ENCODE measurements at places on chromosomes 6 and 20.

DNA sequence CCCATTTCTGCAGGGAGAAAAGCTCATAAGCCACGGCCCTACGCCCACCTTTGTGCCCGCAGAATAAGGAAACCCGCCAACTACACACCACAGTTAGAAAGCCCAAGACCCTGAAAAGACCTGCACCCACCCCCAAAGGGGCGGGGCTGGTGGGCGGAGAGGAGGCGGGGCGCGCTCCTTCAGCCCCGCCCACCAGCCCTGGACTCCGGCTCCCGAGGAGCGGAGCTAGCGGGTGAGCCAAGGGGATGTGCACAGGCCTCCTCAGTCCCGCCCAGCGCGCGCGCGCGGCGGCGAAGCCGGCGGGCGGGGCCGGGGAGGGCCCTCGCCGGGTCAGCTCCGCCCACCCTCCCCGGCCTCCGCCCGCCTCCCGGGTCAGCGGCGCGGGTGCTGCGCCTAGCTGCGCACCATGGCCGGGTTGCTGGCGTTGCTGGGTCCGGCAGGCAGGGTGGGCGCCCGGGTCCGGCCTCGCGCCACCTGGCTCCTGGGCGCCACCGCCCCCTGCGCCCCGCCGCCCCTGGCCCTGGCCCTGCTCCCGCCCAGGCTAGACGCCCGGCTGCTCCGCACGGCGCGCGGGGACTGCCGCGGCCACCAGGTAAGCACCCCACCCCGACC, at the start of gene FAM210B:
TSS of gene FAM210B (plus strand) at position 375 of the 612 bp plus-strand sequence. CDS start at position 407, 32 bp downstream.
- peak; percentile 92 for DNase-seq

DNA sequence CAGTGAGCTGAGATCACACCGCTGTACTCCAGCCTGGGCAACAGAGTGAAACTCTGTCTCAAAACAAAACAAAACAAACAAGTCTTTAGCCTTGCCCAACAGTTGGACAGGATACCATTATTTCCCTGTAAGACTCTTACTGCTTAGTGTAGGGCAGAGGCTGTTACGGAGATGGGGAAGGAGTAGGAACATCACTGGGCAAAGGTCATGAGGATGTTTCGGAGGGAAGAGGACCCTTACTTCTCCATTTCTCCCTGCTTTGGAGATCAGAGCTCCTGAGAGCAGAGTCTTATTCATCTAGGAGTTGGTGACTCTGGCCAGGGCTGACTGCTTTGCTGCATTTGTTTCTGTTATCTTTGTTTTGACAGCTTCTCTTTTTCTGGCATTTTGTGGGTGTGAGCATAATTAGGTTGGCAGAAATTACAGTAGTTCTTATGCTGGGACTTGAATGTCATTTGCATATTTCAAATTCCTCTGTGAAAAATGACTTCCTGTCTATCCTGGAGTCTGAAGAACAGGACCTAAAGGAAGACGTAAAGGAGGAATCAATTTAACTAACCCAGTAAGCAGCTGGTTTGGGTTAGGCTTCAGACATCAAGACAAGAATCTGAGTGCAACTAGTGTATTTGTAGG, 89.0 kb downstream of the CDS2 start:
- no peak for DNase-seq

DNA sequence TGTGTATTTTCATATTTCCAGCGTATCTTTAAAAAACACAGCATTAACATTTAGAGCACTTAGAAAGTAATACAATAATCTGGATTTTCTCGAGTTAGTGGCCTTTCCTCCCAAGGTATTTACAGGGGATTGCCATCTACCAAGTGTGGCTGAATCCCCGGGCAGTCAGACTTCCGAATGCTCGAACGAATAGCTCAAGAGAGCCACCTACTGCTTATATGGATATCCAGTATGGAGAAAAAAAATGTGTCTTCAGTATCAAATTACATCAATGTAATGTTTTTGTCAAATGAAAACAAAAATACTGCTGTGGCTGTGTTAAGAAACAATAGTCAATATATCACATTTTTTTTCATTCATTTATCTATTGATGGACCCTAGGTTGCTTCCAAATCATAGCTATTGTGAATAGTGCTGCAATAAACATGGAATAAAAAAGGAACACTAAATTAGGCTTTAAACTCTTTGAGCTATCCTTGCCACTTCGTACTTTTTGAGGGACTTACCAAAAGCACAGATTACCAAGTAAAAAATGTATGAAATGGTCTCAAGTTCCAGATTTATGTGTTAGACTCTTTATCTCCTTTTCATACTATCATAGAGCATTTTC, 654.5 kb upstream of the PTCHD4 start:
- DNase-seq: peak; percentile 40

DNA sequence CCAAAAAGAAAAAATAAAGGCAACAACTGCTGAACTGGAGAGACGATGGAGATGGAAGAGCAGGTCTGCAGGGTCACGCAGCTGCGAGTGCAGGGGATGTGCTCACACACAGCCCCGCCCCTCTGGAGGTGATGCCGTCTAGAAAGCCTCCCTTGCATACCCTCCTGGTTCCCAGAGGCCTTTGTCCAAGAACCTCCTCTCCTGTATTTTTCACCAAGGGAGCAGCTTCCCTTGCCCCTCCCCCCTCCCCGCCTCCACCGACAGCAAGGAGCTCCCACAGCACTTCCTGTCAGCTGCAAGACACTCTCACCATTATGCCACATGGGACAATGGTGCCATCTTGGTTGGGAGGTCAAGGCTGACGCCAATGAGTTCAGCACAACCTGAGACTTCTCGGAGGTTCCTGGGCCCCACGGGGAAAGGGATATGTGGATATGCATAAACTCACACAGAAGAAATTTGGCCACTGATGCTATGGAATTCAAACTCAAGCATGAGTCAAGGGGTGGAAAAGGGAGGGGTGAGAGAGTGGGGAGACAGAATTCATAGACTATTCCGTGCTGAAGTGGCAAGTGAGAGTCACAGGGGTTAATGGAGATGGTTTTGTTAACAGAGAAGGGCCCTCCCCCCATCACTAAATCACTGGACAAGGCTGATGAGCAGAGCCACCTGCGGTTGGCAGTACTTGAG, 132.9 kb downstream of the SCML4 start:
- DNase-seq: peak; percentile 77

DNA sequence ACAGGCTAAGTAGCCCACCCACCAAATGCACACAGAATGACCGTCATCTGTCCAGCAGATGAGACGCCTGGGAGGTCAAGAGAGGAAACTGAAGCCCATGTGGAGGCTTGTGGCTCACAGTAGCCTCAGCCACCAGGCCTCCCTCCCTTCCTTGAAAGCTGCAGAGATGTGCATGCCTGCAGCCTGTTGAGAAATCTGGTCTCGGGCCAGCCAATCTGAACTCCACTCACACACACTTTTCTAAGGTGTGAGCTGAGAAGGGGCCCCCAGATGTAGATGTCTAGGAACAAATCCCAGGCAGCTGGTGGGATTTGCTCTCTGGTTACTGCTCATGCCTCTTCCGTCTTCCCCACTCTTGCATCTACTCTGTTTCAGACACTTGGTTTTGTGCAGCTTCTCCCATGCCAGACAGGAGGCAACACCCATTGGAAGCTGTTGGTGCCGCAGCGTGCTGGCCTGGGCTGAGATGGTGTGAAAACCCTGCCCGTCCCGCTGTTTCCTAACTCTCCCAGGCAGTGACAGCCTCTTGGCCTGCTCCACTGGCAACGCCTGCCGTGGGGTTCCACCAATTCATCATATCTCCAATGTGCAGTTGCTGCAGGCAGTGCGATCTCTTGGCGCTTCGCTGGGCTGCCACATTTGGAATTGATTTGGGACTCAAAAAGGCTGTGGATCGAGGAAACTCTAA, 24.1 kb upstream of the PAX1 start:
- DNase-seq: peak; percentile 67

DNA sequence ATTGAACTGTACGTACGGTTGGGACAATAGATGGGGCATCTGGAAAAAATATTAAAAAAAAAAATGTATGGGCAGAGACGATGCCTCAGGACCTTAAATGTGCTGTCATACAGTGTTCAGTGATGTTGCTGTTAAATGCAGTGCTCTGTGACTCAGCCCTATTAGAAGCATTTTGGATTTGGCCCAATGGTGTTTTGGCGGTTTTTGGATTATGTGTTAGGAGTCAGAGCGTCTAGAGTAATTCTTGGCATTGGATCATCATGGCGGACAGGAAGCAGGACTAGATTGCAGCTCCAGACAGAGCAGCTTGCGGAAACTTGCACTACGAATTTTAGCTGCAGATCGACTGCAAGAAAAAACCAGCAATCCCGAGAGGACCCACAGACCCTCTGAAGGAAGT, 280.0 kb downstream of the SOX4 start:
- DNase-seq: peak; percentile 78

GRCh38 chr6:139364302-139364981, 10.0 kb downstream of the CITED2 start:
- DNase-seq: no peak

GRCh38 chr6:137581019-137581707, 87.0 kb upstream of the OLIG3 start:
- no peak for DNase-seq

DNA sequence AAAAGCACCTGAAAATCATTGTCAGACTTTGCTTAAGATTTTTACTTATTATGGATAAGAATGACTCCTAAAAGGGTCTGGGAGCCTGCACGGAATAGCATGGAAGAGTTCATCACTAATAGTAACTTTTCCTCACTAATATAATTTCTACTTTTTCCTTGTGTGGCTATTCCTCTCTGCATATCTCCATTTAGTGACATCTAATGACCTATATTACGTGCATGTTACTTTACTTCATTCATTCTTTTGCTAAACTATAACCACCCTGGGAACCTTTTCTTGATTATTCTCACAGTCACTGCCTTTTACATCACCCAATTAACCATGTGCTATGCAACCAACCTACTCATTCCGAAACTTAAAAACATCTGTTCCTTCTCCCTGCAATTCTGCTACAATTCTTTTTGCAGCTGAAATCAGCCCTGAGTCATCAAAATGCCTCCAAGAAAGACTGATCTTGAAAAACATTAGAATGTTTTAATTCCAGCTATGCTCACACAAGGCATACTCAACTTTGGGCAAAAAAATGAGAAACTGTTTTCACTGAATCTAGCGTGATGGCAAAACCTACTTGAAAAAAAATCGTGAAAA, 313.3 kb downstream of the RNGTT start:
- DNase-seq: no peak

DNA sequence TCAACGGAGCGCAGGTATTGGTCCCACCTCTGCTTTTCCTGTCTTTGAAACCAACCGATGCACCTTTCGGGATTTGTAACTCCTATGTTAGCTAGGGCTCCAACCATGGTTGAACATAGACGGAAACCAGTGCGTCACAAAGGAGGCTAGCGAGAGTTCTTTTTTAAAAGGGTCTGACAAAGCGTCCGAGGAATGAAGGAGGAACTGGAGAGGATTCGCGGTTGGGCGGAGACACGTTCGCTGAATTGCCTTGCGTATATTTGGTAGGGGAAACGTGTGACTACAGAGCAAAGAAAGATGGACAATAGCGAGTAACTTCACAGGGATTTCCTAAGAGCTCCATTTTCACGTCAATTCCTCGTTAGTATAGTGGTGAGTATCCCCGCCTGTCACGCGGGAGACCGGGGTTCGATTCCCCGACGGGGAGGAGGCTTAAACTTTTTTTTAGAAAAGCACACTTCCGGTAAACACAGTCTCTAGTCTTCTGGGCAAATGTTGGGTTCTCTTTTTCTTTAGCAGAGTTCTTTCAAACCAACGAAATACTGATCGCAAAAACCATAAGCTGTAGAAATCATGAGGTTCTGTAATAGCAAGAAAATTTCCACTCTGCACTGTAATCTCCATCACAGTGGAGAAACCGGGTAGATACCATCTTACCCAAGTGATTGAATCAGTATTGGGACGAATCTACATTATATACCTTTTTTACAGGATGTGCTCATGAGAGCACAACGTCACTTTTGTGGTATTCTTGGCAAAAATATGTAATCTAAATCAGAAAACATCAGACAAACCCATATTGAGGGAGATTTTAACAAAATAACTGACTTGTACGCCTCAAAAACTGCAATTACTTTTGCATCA, 6.6 kb upstream of the ZNF184 start:
- peak; percentile 93 for DNase-seq

GRCh38 chr20:13910492-13910891, 79.9 kb downstream of the SEL1L2 start:
- no peak for DNase-seq

DNA sequence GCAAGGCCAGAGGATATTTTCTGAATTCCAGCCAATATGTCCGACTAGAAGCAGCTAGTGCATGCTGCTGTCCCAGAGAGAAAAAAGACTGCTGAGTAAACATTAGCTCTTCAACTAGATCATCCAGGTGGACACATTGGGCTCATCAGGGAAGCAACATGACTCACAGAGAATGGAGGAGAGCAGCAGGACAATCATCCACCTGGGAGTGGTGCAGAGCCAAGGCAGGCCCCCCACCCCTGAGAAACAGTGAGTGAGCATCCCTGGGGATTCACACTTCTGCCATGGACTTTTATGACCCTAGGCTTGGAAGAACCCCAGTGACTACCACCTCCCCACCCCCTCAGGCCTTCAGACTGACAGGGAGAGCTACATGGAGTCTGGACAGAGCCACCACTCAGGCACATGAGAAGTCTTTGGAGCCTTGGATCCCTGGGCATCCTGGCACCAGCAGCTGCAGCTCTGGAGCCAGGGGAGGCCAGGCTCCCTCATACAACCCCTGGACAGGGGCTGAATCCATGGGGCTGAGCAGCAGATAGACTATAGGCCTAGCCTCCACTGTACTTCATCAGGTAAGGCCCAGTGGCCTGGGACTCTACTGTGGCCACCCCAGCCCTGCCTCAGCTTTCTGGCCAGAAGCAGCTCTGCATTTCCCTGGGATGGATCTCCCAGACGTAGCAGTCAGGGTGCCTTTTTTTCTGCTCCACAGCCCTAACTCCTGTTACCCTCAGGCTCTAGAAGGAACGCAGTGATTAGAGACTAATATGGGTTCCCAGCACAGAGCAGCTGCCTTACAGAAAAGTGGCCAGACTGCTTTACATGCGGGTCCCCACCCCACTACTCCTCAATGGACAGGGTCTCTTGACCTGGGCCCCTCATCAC, 82.9 kb upstream of the RNF217 start:
- DNase-seq: no peak

GRCh38 chr6:2763345-2763841, 1.8 kb upstream of the WRNIP1 start:
- DNase-seq: no peak

DNA sequence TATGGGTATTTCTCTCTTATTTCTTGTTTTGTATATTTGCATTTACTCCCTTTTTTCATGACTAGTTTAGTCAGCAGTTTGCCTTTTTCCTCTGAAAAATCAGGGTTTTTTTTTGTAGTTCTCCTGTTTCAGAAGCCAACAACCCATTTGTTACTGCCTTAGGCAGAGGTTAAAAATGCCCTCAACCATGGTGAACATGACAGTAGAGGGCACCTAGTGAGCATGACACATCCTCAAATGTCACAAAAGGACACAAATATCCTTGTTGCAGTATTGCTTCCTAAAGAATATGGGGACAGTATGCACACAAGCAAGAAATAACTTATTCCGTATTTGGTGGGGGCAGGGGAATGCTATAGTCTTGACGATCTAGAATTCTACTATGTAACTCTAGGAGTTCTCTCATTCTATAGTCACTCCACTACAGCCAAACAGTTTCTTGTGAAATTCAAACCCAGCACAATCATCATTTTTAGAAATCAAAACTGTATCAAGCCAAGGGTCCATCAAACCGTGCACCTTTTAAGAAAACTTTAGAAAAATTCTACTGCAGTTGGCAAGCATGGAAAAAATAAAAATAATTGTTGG, 47.0 kb downstream of the GOPC start:
- no peak for DNase-seq

- DNase-seq: peak; percentile 73
Measured at GRCh38 chr6:22471132-22471690, 98.2 kb upstream of the HDGFL1 start.

GRCh38 chr20:60403105-60403741, 445.0 kb downstream of the CDH26 start:
- peak; percentile 70 for DNase-seq

- no peak for DNase-seq
Measured at GRCh38 chr20:50290112-50290511, 99.5 kb downstream of the CEBPB start.
